CD4-positive, alpha-beta memory T cell (primary cell): ENCODE measurements at places on chromosomes 6 and 20.
A peak's percentile ranks its signal among the peaks of the same experiment; 100 is the strongest.

- no peak for DNase-seq
These were observed 145.4 kb downstream of the DST start for GRCh38 chr6:56497240-56497639.

DNA sequence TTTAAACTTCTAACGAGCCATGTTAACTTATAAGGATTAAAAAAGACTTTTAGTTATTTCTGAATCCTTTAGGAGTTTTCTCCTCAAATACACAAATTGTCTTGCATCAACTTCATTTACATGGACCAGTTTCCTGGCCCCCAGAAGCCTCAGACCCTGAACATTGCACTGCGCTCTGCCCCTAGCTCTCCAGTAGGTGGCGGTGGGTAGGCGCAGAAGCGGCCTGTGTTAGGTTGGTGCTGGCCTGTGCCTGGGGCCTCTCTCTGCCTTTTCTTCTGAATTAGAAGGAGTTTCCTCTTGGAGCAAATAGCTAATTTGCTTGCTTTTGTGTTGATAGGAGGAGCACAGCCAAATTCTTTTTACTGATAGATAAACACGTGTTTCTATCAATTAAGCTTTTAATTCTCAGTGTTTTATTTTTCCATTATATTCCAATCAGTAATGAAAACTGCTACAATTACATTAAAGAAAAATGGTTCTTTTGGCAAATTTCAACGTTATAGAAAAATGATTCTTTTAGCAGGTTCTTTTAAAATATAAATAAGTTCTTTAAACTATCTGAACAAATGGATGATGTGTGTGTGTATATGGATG, 44.4 kb downstream of the DTD1 start:
- DNase-seq: peak; percentile 33

DNA sequence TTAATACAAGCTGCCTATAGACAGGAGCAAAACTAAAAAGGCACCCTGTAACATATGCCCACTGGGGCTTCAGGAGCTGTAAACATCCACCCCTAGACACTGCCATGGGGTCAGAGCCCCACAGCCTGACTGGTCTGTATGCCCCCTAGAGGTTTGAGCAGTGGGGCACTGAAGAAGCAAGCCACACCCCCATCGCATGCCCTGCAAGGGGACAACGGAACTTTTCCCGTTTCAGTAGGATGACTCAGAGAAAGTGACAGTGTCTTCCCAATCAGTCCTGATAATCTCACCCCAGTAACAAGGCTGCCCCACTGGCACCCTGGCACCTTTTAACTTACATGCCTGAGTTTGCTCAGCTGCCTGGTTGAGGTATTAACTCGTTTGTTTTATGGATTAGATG, 35.9 kb downstream of the BEND3 start:
- no peak for DNase-seq

- DNase-seq: no peak
These were observed 15.4 kb downstream of the PTK7 start for GRCh38 chr6:43091436-43091991.

DNA sequence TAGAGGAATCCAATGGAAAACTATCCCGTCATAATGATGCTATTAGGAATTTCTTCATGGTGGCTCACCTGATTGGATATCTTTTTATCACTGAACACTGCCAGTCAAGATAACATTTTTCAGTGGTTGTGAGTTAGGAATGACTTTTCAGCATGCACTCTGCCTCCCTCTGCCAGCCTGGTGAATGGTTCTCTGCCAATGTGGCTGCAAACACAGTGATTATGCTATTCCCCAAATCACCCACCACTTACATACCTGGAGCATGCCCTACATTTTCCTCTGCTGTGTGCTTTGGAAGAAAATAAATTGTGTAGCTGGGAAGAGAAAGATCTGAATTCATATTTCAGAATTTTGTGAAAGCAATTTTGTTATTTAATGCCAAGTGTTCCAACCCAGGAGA, 102.6 kb upstream of the LAMP5 start:
- no peak for DNase-seq

DNA sequence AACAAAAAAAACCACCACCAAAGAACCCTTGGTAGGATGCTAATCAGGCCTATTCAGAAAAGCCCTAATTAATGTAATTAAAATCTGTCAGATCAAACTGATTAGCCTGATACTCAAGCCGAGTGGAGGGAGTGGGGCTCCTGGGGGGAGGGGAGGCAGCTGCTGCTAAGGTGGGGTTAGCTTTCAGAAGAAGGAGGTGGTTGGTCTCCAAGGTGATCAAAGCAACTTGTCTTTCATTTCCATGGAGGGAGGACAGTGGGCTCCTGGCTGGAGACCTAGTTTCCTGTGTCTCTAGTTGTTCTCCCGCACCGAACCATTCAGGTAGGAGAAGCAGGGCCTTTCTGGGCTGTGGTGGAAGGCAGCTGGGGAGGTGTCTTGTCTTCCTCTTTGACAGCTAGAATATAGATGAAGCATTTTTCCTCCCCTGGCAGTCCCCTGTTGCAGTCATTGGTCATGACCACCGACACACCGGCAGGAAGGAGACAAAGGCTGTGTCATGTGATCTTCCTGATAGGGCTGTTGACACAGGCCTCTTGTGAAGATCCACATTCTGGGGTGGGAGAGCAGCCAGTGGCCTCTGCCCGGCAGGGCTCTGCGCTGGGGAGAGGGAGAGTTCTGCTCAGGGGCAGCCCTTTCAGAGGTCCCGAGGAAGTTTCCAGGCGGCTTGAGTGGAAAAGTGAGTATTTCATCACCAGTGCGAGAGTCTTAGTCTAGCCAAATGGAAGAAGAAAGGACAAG, 39.9 kb upstream of the PRDM1 start:
- no peak for DNase-seq

DNA sequence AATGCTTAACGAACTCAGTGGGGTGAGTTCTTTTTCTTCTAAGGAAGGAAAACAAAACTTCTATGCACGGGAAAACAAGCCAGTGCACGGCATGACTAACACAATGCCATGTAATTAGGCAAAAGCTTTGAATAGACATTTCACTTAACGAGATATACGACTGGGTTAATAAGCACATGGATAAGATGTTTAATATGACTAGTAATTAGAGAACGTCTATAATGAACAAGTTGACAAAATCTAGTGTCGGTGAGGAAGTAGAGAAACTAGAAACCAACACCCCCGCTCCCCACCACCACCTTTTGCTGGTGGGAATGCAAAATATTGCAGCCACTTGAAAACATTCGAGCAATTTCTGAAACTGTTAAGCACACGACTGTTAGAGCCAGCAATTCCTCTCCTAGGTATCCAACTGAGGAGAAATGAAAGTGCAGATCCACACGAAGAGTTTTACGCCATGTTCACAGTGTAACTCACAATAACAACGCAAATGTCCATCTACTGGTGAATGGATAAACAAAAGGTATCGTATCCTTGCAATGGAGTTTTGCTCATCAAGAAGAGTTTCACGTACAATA, 644.9 kb upstream of the AGPAT4 start:
- no peak for DNase-seq

GRCh38 chr6:71126506-71126905, 162.1 kb upstream of the OGFRL1 start:
- DNase-seq: no peak

DNA sequence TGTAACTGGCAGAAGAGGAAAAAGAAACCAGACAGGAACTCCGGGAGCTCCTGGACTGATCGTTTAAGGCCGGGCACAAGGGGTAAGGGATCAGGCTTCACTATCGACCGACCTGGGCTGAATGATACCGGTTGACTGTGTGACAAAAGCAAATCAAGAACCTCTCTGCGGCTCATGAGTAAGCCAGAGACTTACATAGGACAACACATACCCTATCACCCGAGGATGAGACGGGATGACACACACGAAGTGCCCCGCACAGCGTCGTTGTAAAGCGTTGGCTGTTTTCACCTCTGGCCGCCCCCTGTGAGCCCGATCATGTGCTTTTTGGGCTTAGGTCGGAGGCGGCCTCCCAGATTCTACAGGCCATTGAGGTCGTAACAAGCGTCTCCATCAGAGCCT, 695 bp upstream of the TGIF2 start:
- peak; percentile 86 for DNase-seq

DNA sequence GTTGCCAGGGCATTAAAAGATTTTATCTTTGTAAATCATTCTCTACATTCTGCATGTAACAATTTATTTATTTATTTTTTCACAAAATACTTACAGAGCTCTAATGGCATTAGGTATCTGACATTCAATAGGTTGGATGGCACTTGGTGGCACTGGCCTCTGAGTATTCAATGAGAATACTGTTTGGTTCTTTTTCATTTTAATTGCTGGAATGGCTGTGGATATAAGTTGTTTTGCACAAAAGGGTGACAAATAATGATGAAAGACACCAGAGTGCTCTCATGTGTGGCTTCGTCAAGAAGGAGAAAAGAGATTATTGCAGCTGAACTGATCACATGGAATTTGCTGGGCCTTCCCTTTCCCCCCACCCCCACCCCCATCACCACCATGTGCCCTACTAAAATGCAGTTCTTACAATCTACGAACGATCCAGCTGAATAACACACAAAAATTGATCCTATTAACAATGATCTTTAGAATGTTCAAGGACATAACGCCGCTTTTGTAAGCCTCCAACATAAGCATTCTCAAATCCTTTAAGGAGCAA, 195.2 kb upstream of the POU3F2 start:
- DNase-seq: no peak

- DNase-seq: no peak
These were observed 44.5 kb downstream of the SULF2 start for GRCh38 chr20:47740862-47741184.

- no peak for DNase-seq
These were observed 235.0 kb downstream of the HTR1B start for GRCh38 chr6:77228279-77228678.

GRCh38 chr6:109363753-109364152, 18.5 kb downstream of the CD164 start:
- DNase-seq: no peak

GRCh38 chr6:10382728-10383330, 32.0 kb downstream of the TFAP2A start:
- no peak for DNase-seq

GRCh38 chr6:122322824-122323223, 76.6 kb upstream of the HSF2 start:
- no peak for DNase-seq

GRCh38 chr6:80535914-80536565, 429.6 kb downstream of the BCKDHB start:
- DNase-seq: no peak

GRCh38 chr6:166591961-166592520, 5.6 kb upstream of the RAMACL start:
- DNase-seq: no peak

- no peak for DNase-seq
These were observed 196.5 kb downstream of the ARHGAP18 start for GRCh38 chr6:129513471-129513870.

GRCh38 chr6:133895573-133896343, 6.8 kb downstream of the TCF21 start:
- DNase-seq: no peak

- DNase-seq: no peak
These were observed 71.5 kb downstream of the SLC23A2 start for GRCh38 chr20:4929686-4930397.

DNA sequence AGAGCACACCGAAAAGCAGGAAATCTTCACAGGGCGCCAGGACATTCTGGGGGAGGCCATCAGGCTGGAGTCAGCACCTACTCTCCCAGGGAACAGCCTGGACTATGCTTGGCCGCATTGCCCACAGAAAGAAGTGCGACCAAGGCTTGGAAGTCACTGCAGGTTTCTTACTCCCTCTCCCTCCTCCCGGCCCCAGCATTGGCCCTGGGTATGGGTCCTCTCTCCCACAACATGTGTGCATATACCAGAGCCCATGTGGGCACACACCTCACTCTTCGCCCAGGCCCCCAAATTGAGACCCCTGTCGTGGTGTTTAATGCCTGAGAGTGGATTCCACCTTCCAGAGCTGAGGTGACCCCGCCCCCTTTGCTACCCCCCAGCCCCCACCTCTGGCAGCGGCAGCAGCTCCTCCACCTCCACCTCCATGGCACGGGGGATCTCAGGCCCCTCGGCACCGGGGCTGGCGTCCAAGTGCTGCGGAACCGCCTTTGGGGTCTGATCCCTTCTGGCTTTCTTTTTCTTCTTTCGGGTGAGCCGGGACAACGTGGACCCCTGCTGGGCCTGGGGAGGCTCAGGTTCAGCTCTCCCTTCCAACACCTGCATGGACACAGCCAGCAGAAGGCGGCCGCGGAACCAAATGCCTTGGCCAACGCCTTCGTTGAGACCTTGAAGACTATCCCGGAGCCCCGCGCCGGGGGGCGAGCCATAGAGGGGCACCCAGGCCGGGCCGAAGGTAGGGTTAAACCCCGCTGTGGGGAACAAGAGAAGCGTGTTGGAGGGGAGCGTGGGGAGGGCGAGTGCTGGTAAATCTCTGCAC, 15.2 kb upstream of the SPAG4 start:
- no peak for DNase-seq

DNA sequence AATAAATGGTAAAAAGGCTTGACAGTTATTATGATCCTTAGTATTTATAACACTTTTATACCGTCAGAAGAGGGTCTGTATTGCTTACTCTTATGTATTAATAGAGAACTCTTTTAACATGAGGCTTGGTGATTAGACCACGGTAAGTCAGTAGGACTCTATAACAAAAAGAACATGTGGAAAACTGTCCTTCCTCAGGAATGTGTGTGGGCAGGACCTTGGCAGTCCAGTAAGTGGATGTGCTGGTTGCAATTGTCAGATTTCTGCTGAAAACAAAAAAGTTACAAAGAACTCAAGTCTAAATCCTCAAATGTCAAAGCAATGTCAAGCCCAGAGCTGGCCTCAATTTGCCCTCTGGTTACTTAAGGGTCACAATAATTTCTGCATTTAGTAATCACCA, 81.1 kb downstream of the PLCG1 start:
- DNase-seq: no peak

GRCh38 chr6:108838101-108838717, 10.0 kb upstream of the ARMC2 start:
- no peak for DNase-seq

DNA sequence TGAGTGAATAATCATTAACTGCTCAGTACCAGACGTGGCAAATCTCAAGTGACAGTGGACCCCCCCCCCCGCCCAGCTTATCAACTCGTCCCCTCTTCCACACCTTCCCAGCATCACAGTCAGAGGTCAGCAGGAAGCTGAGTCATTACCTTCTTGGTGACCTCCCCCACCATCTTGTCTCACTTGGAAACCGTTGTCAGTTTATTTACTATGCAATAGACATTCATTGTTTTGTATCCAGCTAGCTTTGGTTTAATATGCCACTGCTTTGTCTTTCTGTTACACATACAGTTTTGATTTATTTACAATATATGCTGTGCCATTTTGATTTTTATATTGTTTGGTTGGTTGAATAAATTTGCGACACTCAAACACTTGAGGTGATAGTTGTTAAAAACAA, 158.1 kb downstream of the QKI start:
- DNase-seq: no peak
